ENCODE measurements at places on chromosomes 2 and 18.

DNA sequence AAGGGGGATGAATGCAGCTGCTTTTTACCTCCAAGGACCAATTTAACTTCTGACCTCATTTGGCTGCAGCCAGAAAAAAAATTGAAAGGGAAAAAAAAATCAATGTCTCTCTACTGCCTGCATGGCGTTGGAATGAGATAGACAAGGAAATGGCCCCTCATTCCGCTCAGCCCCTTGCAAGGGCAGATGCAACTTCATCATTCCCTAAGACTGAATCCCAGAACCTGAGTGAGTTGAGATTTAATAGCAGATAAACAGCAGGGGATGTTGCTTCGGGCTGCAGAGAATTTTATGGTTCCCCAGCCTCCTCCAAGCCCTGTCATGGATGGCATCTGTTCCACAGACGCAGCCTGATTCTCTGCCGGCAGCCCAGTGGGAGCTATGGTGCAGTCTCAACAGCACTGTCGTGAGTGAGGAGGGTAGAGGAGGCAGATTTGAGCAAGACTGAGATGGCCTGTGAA, 49.0 kb downstream of the CAPN13 start:
- DNase-seq = no peak

- no peak for DNase-seq
Observed at GRCh38 chr2:664063-664462, 13.1 kb downstream of the TMEM18 start.

- no peak for DNase-seq
Observed at GRCh38 chr18:78169174-78169864, 810.3 kb upstream of the SALL3 start.

GRCh38 chr2:98444436-98445176, at the start of gene INPP4A:
Gene INPP4A, plus strand, starts transcription at chr2:98444858. Its CDS starts 75,191 bp downstream, at chr2:98520049.
- DNase-seq = peak; percentile 10

DNA sequence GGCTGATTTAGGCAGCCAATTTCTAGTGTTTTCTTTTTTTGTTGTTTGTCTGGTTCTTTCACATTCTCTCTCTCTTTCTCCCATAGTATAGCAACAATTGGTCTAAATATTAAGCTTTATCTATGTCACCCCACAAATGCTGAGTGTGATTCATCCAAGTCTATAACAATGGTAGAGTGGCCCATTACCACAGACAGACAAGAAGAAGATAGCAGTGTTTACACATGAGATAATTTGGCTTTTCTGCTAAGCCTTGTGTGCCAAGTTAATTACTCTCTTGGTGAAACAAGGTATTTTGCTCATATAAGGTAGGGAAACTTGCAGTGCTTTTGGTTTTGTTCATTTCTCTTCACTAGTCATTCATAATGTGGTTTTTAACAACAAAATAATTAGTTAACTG, 166.5 kb downstream of the SLC8A1 start:
- no peak for DNase-seq

DNA sequence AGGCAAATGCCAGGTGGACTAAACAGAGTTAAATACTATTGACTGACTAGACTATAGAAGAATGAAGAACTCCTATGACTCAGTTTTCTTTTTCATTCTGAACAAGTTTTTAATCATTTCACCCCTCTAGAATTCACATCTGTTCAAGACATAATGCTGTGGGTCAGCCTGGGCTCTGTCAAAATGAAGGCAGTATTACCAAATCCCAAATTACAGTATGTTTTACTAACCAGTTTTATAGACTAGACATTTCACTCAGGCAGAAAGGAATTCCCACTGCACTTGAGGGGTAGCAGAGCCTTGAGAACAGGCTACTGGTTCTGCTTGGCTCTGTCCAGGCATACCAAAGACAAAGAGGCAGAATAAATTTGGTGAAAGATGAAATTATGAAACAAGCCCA, 511.7 kb downstream of the EPHA4 start:
- DNase-seq = no peak

DNA sequence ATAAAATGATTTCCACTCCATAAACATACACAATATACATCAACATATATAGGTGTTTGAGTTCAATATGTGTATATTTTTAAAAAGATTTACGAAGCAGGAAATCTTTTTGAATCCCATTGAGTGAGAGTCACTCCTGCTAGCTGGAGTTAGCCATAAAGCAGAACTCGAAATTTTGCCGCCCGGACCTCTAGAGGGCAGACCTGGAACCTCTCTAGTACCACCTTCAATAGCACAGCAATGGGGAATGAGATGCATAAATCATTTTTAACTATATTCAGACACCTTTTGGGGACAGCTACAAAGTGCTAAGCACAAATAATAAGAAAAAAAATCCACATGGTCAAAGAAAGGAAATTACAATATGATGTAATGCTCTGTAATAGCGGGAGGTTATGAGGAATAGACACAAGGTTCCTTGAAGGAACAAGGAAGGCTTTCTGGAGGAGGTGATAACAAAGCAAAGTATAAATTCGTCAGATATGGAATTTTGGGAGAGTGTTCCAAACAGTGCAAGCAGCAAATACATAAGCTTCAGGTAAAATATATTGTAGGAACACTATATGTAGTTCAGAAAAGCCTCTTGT, 533.4 kb downstream of the ERBB4 start:
- DNase-seq = peak; percentile 27

DNA sequence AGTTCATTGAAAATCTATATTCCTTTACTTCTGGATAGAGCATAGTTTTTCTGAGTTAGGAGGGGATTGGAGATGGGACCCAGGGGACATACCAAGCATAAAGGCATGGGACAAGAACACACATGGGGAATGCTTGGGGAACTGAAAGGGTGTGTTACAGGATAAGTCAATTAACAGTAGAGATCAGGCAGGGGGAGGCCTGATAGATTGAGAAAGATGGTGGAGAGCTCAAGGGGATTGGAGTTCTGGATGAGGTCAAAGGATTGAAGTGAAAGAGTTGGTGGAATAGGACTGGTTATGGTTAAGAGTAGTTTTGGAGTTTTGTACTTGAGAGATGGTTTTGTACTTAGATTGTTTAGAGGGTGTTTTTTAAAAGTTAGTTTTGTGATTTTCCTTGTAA, 16.1 kb downstream of the ACSL3 start:
- no peak for DNase-seq

GRCh38 chr2:8146132-8147005, 535.5 kb upstream of the ID2 start:
- DNase-seq = no peak

GRCh38 chr2:222671259-222672067, at the start of gene MOGAT1:
Gene MOGAT1, plus strand, starts transcription at chr2:222671658. Its CDS starts 128 bp downstream, at chr2:222671786.
- DNase-seq = no peak

GRCh38 chr18:3777122-3777521, 327.1 kb downstream of the TGIF1 start:
- DNase-seq = no peak

- no peak for DNase-seq
Observed at GRCh38 chr2:195706161-195706900, 49.3 kb downstream of the SLC39A10 start.

DNA sequence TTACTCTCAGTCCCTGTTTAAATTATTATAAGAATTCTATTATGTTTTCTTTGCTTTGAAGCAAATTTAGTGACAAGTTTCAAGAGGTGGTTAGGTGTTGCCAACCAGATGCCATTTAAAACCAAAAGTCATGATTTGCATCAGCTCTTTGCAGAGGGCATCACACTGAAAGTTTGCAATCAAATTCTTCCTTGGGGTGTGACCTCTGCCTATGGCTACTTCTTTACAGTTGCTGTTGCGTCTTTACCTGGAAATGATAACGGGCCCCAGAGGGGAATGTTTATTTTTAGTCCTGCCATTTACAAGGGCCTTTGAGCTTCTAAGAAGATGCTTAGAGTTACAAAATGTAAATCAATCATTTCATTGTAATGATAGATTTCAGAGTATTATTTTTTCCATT, 561.0 kb downstream of the ARHGAP15 start:
- DNase-seq = no peak

DNA sequence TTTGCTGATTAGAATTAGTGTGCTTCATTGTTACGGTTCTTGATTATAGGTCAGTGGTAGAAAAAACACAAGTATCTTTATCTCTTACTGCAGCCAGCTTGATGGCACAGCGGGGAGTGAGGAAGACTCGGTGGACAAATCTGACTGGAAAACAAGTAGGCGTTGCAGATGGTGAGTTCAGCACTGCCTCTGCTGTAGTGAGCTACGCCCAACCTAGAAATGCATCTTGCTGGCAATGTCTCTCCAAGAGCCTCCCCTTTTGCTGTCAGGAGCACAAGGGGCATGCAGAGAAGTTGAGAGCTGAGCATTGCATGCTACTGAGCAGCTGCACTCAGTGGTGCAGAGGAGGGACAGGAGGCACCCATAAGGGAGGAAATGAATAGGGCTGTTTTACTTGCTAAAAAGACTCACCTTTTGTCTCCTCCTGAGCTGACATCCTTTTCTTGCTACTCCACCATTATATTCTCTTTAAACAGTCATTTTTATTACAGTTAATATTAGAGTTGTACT, 977.3 kb upstream of the ACVR2A start:
- DNase-seq = no peak

DNA sequence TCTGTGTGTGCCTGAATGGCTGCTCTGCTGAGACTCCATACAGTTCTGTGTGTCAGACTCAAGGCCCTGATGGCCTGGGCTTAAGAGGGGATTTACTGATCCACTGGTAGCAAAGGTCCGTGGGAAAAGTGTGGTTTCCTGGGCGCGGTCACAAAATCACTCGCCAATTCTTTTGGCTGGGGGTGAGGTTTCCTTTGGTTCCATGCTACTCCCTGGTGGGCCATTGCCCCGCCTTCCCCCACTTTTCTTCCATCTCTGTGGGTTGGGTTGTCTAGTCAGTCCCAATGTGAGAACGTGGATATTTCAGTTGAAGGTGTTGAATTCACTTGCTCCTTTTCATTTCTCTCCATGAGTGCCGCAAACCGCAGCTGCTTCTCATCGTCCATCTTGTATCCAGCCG, 162.7 kb upstream of the NRXN1 start:
- no peak for DNase-seq

DNA sequence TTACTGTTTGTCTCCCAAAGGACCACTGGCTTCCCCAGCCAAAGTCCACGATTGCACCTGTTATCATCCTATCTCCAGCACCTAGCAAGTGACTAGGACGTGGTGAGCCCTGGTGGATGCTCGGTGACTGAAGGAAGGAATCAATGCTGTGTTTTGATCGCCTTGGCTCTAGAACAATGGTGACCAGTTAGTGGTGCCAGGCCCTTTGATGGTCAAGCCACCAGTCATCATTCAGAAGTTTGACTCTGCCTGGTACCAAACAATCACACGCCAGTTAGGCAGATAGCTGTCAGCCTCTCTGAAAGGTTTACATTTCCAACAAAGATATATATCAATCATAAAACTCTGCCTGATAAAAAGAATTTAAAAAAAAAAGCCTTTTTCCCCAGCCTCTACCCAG, 244.1 kb downstream of the SH3BP4 start:
- DNase-seq = no peak

- DNase-seq = no peak
Observed at GRCh38 chr2:169845016-169845415, 17.8 kb downstream of the UBR3 start.

DNA sequence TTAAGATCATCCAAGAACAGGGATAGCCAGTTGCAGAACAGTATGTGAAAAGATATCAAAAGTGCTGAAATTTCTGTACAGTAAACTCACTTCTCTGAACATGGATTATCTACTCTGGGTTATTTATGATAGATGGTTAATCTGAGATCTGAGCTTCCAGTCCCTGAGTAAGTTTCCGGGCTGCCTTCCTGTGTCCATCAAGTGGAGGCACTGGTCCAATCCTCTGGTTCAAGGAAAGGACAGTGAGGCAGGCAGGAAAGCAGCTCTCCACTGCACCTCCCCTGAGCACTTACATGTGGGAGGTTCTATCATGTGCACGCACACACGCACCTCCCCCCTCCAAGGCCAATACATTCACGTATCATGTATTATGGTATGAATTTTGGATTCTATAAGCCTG, 32.5 kb downstream of the GPR45 start:
- DNase-seq = no peak

DNA sequence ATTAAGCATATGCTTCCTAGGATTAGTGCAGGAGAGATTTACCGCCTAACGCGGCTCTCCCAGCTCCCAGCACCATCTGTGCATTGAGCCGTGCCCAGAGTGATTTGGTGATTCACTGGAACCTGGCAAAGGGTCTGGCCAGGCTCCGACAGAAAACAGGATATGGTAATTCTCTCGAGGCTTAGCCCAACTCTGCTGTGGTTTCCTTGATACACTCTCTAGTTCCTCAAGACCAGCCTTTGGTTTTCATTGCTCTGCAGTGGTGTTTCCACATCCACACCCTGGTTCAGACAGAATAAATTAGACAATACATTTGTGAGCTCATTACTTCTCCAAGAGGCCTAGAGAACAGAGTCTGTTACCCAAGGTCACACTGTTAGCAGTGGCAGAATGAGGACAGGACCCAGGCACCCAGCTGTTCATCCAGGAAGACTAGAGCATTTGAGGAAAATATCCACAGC, 23.0 kb upstream of the SMAD2 start:
- peak; percentile 98 for DNase-seq

- DNase-seq = no peak
Observed at GRCh38 chr2:198763793-198764192, 693.9 kb downstream of the SATB2 start.

DNA sequence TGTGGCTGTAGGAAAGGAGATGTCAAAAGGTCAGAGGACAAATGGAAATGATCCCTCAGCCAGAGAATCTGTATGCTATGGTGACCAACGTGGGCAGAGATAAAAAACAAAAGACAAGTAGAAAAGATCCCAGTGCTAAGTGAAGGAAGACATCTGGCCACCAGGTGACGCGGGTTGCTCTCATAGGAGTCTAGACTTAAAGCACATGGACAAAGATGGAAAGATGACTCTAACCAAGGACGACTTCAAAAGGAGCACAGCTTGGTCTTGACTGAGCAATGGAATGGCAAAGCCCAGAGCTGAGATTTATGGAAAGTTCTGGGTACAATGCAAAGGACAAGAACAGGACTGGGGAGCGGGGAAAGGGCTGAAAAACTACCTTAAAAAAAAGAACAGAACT, 96.8 kb downstream of the CLIP4 start:
- DNase-seq = no peak

DNA sequence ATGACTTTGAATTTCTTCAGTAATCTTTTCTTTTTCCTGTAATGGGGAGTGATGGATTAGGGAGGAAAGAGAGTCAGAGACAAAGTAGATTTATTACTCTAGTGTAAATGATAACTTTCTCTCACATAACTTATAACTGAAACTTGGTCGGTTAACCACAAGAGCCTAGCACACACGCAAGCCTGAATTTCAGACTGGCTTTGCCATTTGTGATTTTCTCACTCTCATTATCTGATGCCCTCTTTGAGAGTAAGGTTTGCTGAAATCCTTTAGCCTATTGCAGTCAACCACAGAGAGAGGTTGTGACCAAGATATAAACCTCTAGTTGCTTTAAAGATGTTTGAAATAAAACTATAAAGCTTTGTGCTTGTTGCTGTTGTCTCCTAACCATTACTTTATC, 117.9 kb upstream of the NETO1 start:
- DNase-seq = no peak

Measured in AML-193 (cell line).